ENCODE measurements at places on chromosomes 2 and 18.

DNA sequence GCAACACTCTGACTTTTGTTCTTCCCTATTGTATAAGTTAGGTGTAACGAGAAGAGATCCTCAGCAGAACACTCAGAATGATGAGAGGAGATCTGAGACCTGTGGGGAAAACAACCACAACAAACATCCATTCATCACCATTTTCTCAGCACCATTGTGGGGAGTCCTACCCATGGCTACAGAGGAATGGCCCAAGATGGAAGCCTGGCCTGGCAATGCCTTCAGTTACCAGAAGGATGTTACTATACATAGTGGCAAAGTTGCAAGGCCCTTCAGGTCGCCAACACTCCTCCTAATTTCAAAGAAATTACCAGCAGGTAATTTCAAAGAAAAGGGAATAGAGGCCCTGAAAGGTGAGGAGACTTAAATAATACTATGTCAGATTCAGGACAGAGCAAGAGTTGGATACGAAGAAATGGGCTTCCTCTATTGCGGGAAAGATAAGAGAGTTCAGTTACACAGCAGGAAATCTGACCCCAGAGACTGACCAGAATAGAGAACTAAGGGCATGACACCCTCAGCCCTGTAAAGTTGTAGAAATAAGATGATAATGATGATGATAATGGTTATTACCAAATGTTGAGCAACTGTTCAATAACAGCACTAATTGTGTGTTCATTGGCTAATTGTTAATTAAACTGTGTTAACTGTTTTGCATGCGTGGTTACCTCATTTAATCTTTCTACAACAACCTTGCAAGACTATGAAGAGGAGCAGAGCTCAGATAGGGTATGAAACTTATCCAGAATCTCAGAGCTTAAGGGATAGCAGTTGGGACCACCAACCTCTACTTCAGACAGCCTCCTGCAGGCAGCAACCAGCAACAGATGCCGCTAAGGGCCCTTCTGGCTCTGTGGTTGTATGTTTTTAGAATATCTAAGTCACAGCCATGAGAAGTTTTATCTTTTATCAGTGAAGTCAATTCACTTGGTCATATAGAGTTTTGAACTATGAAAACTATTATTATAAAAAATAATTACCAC is 37.5 kb downstream of the DHRS9 start:
- DNase-seq: no peak

GRCh38 chr2:43115881-43116280 is 110.5 kb downstream of the ZFP36L2 start:
- DNase-seq: no peak

- DNase-seq: peak; percentile 55
Measured at GRCh38 chr2:101831351-101831865, 133.9 kb downstream of the MAP4K4 start.

- DNase-seq: no peak
Measured at GRCh38 chr2:20439193-20439475, 7.7 kb upstream of the RHOB start.

DNA sequence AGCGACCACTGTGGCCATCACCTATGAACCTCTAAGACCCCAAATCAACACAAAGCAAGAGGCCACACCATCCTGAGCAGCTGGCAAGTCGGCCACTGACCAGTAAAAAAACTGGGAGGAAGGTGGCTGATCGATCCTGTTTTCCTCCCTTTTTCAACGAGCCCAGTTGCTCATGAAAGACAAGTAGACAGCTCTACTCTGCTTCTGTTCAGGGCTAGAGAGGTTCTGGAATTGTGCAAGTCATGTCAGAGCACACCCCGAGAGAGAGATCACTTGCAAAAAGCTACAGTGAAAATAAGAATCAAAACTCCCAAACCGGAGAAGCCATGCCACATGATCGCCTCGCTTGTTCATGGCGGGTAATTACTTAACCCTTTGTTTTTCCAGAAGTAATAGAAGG is 34.6 kb downstream of the ZNF516 start:
- no peak for DNase-seq

Data from activated T-cell treated with anti-CD3 and anti-CD28 coated beads for 4 hours (primary cell).